Activated naive CD4-positive, alpha-beta T cell treated with anti-CD3 and anti-CD28 coated beads, Interleukin-2, amount 10 ng/mL, durations not matched to agents 5 hours and 36 hours (primary cell): ENCODE measurements at places on chromosomes 4 and X. TPM values are rescaled to one million over a fixed set of nuclear protein-coding genes. Genes with fewer than 3 reads are reported as not detected.

The TRIML2 gene
- not detected for total RNA-seq

The GC gene
- not detected for total RNA-seq

The MUC7 gene
- not detected for total RNA-seq

The MFAP3L gene
- 0.03 TPM for total RNA-seq

The CCNA2 gene
- total RNA-seq: 77.9 TPM

The ASB12 gene
- total RNA-seq: 0.17 TPM

The EXOC1 gene
- total RNA-seq: 30.9 TPM

The PAGE5 gene
- total RNA-seq: not detected
